ENCODE measurements at places on chromosomes 7 and 10. TPM values are rescaled to one million over a fixed set of nuclear protein-coding genes. Genes with fewer than 3 reads are reported as not detected.

Gene SPOCK2
- 0.33 TPM for total RNA-seq

Gene LRIT1
- not detected for total RNA-seq

Gene SYCE1
- not detected for total RNA-seq

Gene SOSTDC1
- total RNA-seq, result not detected

Gene HGF
- total RNA-seq, result under 0.01 TPM

Gene VWA2
- 0.36 TPM for total RNA-seq

Gene NAT16
- not detected for total RNA-seq

Gene RASA4
- total RNA-seq, result 0.33 TPM

Gene C7orf33
- total RNA-seq, result not detected

Gene ANXA8
- total RNA-seq, result 0.15 TPM

Gene ARPC1A
- total RNA-seq, result 228 TPM

Gene POM121
- total RNA-seq, result 10.3 TPM

Gene PAPOLB
- under 0.01 TPM for total RNA-seq

Gene ASB10
- total RNA-seq, result not detected

Gene DPP6
- total RNA-seq, result 1.1 TPM

Gene SYT15
- total RNA-seq, result not detected

Gene LBX1
- total RNA-seq, result not detected

Gene NACAD
- under 0.01 TPM for total RNA-seq

Gene MYL10
- not detected for total RNA-seq

Gene TWIST1
- not detected for total RNA-seq

Gene ADAP1
- 1.00 TPM for total RNA-seq

Gene CYP2E1
- total RNA-seq, result under 0.01 TPM

Gene FGFBP3
- 0.34 TPM for total RNA-seq

Gene C10orf67
- 0.36 TPM for total RNA-seq

Gene ADARB2
- not detected for total RNA-seq

Gene PPIF
- 103 TPM for total RNA-seq
